Stimulated activated CD4-positive, alpha-beta T cell treated with anti-CD3 and anti-CD28 coated beads, Interleukin-4, amount 100 ng/mL, for 24 hours (primary cell): ENCODE measurements at places on chromosomes 5 and 9.

GRCh38 chr5:83568186-83568585 is 96.6 kb downstream of the VCAN start:
- DNase-seq, result no peak

DNA sequence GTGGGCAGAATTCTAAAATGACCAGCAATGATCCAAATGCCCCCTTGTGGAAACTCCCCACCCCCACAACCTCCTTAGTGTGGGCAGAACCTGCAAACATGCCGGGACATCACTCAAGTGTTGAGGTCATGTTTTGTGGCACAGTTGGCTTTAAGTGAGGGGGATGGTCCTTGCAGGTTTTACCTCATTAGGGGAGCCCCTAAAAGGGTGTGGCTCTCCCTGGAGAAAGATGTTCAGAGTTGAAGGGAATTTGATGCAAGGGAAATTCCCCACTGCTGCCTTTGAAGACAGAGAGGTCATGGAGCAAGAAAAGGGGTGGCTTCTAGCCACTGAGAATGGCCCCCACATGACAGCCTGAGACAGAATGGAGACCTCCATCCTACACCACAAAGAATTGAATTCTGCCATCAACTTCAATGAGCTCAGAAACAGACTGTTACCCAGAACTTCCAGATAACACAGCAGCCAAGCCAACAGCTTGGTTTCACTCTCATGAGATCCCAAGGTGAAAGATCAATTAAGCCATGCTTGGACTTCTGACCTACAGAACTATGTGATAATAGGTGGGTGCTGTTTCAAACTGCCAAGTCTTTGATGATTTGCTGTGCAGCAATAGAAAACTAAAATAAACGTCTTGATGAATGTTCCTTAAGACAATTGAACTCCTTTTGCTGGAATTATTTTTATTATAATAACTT is 103.4 kb downstream of the MED10 start:
- DNase-seq, result no peak

- DNase-seq, result no peak
These were observed 142.3 kb downstream of the MARCHF11 start for GRCh38 chr5:16037121-16037845.

GRCh38 chr9:1208157-1208556 is 158.0 kb downstream of the DMRT2 start:
- no peak for DNase-seq

DNA sequence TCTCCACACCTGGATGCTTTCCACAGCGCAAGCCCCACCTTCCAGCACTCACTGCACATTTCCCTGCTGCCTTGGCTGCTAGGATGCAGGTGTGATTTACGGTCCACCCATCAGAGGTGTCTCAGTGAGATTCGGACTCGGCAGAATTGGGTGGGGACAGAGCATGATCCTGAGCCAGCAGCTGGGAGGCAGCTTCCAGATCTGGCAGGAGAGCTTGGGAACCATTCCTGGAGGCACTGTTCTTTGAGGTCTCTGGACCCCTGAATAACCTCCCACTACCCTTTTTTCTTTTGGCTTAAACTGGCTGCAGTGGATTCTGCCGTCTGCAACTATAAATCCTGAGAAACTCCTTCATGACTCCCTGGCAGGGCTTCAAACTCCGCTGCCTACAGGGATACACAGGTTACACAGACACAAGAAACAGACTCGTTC is 99.6 kb upstream of the PHYKPL start:
- DNase-seq, result no peak

DNA sequence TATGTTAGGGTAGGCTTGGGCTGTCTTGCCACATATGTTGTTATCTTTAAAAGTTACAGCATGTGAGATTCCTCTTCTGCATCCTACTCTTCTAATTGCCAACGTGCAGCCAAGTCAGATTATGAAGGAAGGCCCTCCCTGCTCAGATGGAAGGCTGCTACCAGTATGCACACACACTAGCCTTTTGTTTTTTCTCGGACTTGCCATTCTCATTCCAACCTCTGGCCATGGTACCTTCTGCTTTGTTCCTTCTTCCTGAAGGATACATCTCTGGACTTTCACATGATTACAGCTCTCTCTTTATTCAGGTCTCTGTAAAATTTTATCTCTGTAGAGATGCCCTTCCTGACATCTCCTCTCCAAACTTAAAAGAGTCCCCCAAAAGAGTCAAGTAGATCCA is 12.8 kb upstream of the OTP start:
- no peak for DNase-seq

DNA sequence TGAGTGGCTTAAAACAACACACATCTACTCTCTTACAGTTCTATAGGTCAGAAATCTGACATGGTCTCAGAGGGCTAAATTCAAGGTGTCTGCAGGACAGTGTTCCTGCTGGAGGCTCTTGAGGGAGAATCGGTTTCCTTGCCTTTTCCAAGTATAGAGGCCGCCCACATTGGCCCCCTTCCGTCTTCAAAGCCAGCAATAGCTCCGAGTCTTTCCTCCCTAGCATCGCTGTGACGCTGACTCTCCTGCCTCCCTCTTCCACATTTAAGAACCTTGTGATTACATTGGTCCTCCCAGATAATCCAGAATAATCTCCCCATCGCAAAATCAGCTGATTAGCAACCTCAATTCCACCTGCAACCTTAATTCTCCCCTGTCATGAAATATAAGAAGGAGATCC is 81.3 kb upstream of the IER5L start:
- DNase-seq, result no peak

DNA sequence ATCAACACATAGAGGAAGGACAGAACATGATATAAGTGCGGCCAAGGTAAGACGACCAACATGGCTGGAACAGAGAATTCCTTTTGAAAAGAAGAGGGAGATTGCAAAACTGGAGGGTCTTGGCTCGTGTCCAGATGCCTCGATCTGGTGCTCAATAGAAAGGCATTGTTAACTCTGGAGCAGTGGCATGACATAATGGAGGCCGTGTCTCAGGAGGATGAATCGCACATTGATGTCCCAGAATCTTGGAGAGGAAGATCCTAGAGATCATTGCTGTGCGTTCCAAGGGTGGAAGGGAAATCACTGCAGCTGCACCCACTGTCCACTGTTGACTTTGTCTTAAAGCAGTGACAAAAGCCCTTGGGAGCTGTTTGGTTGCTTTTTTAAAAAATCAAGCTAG is 30.9 kb downstream of the GRAMD2B start:
- DNase-seq, result no peak

DNA sequence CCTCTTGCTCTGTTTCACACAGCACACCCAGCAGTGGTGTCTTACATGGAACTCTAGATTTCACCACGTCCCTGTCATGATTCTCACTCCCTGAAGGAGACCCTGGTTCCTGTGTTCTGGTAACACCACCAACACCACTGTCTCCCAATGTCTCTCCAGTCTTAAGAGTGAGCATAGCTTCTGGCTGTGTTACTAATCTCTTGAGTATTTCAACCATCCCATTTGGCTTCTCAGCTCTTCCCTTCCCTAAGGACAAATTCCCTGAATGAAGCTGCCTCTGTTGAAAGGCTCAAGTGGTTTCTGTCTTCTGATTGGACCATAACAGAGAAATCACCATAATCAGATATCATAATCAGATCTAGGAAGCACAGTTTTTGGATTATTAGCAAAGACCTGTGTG is 311.8 kb downstream of the DNAH5 start:
- no peak for DNase-seq

DNA sequence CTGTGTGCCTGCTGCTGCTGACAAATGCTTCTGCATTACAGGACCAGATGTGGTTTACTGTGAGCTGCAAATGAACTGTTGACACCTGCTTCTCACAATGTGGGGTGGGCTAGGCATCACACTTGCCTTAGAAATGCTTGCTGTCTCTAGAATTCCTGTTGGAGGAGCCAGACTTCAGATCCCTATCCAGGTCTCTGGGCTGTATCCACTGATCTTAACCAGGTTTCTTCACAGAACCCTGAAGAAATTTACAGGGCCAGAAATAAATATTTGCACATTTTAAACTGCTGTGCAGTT is 255.4 kb downstream of the FAM114A2 start:
- no peak for DNase-seq

DNA sequence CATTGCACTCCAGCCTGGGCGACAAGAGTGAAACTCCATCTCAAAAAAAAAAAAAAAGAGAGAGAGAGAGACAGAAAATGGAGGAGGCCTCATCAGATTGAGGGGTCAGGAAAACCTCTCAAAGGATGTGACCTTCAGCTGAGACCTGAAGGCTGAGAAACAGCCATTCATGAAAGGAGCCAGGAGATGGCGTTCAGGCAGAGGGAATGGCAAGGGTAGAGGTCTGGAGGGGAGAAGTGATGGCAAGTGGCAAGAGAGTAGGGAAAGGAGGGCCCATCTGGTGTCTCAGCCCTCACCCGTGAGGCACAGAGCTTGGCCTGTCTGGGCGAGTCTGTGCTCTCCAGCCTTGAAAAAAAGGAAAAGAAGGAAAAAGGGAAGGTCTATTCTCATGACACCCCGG is 17.0 kb downstream of the CAMK2A start:
- no peak for DNase-seq

DNA sequence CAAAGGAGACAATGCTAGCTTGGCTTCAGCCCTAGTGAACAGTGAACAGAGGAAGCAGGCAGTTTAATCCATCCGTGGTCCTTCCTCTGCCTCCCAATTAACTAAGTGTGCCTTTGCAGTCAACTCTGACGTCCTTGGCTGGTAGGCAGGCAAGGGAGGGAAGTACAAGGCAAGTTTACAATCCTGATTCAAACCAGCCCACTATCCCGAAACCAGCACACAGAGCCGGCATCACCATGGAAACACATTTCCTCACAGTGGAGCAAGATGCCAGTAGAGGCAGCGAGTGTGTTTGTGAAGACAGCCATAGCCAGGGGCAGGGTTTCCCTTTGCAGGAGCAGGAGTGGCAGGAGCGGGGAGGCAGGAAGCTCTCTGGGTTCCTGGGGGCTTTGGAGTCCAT is 73.9 kb downstream of the GOLPH3 start:
- DNase-seq, result no peak

DNA sequence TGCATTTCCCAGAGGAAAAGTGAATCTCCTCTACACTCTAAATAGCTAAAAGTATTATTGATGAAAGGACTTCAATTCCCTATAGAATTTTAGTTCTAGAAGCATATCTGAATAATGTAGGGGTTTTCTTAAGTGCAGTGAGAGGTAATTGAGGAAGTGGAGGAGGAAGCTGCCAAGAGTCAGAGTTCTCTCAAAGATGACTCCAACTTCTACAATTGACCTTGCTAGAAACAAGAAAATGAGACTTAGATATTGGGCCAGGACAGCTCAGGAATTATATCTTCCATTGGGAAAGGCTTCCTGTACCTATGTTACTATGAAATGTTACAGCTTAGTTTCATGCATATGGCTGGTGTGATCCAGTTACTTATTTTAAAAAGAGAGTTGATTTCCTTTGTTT is 10.4 kb upstream of the F2R start:
- DNase-seq, result no peak
